Left cardiac atrium (tissue), 4 donors: ENCODE measurements at places on chromosomes 7 and 10. TPM values are rescaled to one million over a fixed set of nuclear protein-coding genes. Genes with fewer than 3 reads are reported as not detected.
A peak's percentile ranks its signal among the peaks of the same experiment; 100 is the strongest.

GPR146 gene
- 17.7 TPM for total RNA-seq

- no peak for DNase-seq
Observed at GRCh38 chr10:82968533-82968932, 1093.5 kb downstream of the NRG3 start.

FOXK1 gene
- 22.1 TPM for total RNA-seq

SYT15 gene
- total RNA-seq = 4.6 TPM

DNA sequence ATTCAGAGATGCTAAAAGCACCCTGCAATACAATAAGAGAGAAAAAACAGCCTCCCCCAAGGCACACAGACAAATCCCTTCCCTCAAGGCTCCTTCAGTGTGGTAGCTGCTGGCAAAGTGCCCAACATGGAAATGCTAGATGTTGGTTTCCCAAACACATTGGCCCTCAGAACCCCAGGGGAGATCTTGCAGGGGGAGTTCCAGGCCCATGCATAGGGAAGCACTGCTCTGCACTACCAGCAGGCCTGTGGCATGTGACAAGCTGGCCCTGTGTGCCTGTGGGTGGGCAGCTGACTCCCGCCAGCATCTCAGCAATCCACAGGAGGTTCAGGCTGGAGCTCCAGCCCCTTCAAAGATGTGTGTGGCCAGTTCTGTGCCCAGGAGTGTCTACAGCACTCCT is 16.8 kb upstream of the CSGALNACT2 start:
- DNase-seq = no peak

GRCh38 chr7:86932038-86932512 is 127.4 kb downstream of the ELAPOR2 start:
- DNase-seq = peak; percentile 33

GRCh38 chr7:151272877-151273276 is 24.4 kb upstream of the SMARCD3 start:
- peak; percentile 61 for DNase-seq

OR2A1 gene
- total RNA-seq = not detected

SLC35G1 gene
- total RNA-seq = 5.1 TPM

HDAC9 gene
- 16.0 TPM for total RNA-seq

CALCR gene
- 0.08 TPM for total RNA-seq

DNA sequence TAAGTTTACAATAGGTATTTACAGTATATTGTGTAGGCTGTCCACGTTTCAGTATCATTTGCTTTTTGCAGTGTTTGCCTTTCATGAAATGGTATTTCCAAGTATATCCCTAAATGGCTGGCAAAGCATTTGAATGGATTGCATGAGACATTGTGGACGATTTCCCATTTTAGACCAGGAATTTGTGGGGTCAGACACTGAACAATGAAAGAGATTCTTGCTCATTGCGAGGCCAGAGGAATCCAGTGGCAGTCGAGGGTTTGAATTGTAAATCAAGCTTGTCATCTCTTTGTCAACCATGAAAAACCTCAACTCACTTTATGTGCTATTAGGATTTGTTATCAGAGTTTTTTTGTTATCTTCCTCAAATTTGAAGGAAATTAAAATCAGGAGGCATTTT is 70.8 kb downstream of the CREB5 start:
- no peak for DNase-seq

DNA sequence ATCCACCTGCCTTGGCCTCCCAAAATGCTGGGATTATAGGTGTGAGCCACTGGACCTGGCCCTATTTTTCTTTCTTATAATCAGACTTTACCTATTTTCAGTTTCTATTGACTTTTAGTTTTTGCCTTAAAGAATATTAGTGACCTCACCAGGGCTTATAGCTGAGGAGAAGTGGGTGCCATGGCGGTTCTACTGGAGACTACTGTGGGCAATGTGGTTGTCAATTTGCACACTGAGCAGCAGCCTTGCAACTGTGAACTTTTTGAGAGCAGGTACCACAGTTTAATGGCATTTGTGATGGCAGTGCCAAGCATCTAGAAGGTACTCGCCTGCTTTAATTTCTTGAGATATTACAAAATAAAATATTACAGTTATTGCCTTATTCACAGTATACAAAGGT is 11.5 kb downstream of the GLCCI1 start:
- DNase-seq = no peak

DNA sequence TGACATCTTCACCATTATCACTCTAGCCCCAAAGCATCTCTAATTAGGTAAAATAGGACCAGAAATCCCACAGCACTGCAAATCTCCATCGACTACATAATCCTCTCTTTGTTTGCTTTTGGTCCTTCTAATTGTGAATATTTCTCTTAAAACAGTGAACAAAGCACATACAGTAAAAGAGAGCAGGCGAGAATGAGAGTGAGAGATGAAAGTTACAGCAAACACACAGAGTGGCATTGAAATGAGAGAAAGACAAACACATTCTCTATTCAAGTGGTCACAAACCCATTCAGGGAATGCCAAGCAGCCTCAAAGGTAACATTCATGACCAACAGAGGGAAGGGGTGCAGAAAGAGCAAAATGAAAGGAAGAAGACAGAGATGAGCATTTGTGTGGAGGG is 109.8 kb upstream of the PTN start:
- DNase-seq = no peak

GRCh38 chr7:33191340-33191739 is 62.0 kb downstream of the BBS9 start:
- no peak for DNase-seq

GRCh38 chr10:71300555-71301370 is 18.3 kb upstream of the SLC29A3 start:
- DNase-seq = no peak

DNA sequence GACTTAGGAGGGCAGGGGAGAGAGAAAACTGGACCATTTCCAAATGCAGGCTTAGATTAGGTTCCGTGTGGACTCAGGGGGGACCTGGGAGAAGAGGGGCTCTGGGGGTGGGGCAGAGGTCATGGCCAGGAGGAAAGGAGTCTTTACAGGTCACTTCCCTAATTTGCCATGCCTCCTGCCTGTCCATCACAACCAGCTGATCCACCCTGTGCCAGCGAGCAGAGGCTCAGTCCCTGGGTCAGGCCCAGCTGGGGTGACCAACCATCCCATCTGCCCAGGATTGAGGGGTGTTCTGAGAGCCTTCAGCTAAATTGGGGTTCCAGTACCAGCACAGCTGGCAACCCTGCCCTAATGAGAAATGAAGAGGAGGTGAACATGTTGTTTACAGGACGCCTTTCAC is 84.6 kb upstream of the CACUL1 start:
- no peak for DNase-seq

GRCh38 chr10:60878224-60878623 is 65.8 kb downstream of the RHOBTB1 start:
- no peak for DNase-seq

DNA sequence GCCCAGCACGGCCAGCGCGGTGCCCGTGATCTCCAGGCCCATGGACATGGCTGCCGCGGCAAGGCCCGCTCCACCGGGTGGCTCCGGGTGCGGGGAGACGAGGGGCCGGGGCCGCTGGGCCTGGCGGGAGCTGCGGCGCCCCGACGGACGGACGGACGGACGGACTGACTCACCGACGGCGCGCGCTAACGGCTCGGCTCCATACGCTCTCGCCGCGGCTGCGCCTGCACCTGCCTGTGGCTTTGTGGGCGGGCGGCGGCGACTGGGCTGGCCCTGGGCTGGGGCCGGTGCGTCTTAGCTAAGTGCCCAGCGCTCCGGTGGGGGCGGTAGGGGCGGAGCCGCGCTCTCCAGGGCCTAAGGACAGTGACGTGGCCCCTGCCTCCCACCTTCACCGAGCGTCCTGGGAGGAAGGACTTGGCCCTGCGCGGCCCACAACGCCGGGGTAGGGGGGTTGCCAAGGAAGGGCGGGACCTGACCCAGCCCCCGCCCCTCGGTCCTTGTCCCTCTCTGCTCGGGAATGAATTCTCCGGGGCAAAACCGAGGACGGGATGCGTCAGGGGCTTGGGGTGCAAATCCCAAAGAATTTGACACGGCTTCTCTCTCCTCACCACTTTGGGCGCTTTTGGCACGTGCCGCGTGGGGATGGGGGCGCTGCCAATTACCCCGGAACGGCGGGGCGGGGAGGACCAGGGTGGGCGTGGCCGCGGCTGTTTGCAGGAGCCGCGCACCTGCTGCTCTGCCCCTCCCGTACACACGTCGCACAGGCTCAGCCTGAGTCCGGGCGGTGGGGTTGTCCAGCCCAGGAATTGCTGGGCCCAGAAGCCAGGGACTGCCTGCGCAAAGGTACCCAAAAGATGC is at the start of gene CLDN3:
Gene CLDN3 (minus strand): TSS at position 269 of the 858 bp plus-strand sequence. CDS start 221 bp downstream, at position 48.
- DNase-seq = no peak

HOXA6 gene
- total RNA-seq = not detected

DNA sequence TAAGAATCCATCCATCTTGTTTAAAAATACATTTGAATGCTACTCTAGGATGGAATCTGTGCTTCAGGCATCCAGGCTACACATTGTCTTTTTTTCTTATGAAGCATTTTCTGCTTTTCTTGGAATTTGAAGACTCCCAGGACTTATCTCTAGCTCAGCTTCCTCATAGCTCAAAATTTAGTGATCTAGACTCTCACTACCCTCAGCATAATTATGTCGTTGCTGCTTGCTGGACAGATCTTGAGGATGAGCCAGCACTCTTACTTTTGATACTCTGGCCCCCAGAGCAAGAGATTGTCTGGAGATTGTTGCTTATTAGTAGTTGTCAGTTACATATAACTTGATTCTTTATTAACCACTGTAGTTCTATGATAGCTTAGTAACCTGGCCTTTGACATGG is 83.3 kb upstream of the FGL2 start:
- DNase-seq = no peak

DNA sequence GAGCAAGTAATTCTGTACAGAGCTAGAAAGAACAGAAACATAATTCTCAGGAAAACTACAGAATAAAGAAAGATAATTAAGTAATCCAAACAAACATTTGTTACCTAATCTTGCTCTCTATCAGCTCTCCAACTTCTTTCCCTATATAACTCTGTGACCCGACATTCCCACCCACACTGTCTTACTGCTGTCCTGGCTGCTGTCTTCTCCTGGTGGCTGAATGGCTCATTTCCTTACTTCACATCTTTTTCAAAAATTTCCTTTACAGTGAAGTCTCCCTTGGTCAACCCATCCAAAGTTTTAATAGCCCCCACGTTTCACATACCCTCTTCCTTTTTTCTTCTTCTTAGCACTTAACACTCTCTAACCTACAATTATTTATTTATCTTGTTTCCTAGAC is 64.0 kb downstream of the HYCC1 start:
- no peak for DNase-seq

- no peak for DNase-seq
Observed at GRCh38 chr7:138975343-138976104, 5.7 kb downstream of the KIAA1549 start.

DNA sequence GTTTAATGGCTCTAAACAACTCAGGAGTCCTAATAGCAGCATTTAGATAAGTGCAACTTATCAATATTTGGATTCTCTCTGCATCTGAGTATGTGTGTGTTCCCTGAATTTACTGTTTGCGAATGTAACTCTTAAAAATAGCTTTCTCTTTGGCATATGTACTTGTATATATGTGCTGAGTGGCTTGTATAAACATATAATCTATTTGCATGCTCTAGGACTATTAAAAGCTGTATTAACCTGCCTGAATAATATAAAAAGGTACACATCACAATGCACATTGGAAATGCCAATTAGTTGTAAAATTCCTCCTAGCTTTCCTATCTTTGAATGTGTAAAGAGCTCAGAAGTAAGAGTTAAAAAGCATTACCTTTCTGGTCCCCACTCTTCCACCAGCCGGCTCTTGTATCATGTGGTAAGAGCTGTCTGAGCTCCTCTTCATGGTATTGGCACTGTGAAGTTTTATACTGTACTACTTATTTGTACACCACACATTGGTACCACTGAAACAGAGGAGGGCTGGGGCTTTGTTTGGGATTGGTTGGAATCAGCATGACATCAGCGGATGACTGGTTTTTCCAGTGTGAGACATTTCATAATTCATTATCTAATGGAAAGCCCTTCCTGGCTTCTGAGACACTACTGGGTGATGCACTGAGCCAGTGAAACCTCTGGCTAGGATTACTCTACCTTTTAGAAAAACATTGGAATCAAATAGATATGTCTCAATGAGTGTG is at the start of gene INHBA:
Gene INHBA (minus strand): TSS at position 456 of the 737 bp plus-strand sequence. CDS start 2,716 bp downstream, outside the sequence.
- peak; percentile 36 for DNase-seq

ASL gene
- total RNA-seq = 14.7 TPM

DNA sequence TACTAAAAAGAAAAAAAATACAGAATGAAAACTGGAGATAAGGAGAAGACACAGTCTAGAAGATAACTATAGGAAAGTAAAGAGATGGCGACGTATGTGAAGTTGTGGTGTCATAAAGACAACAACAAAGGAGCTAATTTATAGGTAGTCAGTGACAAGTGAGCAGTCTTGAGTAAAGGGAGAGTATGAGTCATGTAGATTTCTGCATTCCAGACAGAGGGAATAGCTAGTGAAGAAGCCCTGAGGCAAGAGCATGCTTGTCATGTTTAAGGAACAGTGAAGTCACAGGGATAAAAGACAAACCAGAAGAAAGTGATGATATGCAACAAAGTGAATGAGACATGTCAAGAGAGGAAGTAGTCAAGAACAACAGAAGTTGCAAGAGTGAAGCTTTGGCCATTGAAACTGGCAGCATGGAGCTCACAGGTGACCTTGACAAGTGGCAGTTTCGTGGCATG is 2.3 kb upstream of the MIOS start:
- DNase-seq = no peak

DNA sequence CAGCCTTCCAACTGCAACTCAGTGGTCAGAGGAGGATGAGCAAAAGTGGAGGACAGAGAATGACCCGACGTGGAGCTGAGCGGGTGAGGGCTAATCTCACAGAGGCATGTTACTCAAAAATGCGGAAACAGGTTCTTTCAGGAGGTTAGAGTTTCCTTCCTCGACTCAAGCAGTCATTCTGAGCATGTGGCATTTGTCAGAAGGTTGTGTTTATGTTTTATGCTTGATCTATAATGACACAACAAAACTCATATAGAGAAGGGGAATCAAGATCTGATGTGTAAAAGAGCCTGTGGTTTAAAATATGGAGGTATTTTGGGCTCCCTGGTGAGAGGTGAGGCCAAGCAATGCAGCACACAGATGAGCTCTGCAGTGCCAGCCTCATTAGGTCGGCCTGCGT is 311.4 kb downstream of the ADARB2 start:
- DNase-seq = no peak

DNA sequence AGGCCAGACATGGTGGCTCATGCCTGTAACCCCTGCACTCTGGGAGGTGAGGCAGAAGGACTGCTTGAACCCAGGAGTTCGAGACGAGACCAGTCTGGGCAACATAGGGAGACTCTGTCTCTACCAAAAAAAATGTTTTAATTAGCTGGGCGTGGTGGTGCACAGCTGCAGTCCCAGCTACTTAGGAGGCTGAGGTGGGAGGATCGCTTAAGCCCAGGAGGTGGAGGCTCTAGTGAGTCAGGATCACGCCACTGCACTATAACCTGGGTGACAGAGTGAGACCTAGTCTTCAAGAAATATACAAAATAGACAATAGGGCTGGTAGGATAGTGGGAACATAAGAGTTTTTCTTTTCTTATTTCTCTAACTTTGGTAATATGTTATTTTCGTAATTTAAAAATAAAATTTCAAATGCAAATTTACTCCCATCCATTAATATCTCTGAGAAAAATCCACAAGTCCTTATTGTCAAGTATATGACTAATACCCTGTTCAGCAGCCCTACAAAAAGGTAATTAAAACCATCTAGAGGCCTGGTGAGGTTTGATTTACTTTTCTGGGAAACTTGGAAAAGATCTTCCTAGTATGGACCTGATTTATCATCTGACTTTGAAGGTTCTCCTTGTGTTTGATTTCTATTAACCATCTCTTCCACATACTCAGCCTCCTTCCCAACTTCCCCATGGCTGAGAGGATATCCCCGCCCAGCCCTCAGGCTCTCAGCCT is 50.0 kb downstream of the CREB3L2 start:
- DNase-seq = no peak
